Tibial nerve (tissue), 4 donors: ENCODE measurements at places on chromosomes 6 and 20.

GRCh38 chr20:44664131-44664530 is 12.6 kb upstream of the ADA start:
- no peak for DNase-seq

DNA sequence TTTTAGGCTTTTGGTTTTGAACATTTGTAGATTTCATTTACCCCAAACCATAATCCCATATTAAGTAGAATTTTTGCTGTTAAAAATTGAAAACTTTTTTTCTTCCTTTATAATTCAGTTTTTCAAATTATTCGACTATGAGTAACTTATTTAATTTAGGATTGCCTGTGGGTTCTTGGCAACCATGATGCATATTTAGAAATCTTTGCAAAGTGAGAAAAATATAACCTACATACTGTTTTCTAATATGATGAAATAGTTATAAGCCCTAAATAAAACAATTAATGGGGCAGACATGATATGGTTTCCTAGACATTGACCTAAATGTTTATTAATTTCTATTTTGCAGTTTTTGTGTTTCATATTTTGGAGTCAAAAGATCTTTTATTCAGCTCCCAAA is 23.6 kb downstream of the NEDD9 start:
- no peak for DNase-seq

DNA sequence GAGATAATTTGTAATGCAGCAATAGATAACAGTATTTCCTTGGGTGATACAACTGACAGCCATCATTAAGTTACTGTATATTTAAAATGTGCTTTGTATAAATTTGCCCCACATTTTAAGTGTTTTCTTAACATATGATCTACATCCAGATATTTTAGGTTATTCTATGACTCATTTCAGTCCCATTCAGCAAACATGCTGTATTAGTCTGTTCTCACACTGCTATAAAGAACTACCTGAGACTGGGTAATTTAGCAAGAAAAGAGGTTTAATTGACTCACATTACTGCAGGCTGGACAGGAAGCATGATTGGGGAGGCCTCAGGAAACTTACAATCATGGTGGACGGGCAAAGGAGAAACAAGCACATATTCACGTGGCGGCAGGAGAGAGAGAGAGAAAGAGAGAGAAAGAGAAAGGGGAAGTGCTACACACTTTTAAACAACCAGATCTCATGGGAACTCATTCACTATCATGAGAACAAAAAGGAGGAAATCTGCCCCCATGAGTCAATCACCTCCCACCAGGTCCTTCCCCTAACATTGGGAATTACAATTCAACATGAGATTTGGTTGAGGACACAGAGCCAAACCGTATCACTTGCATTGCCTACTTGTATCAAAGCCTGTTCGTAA is 9.6 kb upstream of the CHD6 start:
- no peak for DNase-seq

DNA sequence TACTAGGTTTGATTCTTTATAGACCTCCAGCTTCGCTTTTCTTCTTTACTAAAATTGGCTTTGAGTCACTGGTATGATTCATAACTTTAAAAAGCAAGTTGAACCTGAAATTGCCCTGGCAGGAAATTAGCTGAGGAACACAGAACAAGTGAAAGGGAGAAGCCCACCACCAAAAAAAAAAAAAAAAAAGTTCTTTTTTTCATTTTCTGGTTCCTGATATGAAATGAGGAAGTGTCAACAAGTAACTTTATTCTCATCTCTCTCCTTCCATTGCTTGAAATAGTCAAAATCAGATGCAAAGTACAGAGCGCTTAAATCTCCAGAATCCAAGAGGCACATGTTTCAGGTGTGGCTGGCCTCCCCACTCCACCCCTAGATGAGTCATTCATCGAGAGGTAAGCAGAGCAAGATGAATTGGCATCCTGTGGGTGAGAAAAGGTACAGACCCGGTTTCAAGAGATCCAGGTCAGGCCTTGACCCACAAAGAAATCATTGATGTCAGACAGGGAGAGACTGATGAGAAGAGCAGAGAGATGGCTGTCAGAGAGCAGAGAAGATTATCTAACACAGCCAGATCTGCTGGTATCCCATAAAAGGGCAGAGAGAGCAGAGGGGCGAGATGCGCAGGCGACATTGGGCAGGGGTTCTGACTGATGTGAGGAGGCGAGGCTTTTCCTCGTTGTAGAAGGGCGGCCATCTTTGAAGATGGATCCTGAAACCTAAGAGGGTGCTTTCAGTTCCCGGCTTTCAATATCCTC is 54.8 kb upstream of the MBOAT1 start:
- no peak for DNase-seq

DNA sequence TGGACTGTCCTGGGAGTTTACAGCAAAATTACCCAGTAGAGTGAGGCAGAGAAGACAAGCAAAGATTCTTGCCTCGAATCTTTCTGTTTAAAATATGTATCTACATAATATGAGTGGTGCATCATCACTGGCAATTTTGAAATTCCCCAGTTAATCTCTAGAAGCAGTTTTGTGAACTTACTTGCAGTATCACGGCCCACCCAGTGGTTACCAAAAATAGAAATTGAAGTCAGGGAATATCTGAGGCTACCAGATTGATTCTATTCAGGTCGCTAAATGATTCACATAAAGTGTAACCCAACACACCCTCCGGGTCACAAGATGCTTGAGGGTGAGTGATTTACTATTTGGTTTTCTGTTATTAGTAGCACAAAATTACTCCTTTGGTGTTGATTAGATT is 111.9 kb downstream of the PPP1R14C start:
- no peak for DNase-seq

DNA sequence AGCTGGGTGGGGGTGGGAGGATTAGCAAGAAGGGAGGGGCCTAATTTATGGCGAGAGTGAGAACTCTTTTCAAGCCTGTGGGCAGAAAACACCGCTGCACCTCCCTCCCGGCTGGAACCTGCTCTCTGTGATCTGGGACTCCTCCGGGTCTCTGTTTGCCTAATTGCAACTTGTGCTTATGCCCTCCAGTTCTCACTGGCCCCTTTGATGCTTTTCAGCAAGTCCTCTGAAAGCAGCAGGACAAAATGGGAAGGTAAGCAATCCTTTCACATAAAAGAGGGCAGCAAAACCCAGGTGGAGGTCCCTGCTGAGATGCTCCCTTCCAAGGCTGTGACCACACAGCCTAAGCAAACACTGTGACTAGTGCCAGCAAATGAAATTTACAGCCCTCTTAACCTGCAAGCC is 523.0 kb upstream of the FLRT3 start:
- DNase-seq: no peak

DNA sequence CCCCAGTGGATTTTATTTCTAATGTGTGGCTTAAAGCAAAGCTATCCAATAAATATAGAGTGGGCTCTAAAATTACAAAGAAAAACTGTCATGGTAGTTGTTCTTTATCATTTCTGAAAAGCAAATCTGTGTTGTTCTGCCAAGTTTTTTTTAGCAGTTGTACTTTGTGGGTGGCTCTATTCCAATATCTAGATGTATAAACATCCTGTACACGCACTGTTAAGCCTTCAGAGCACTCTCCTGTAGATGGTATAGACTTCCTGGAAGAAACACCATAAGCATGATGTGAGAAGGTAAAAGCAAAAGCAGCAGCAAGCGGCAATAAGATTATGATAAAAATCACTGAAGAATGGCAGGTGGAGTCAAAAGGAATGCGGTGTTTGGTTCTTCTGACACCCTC is 21.5 kb upstream of the TMEM30A start:
- DNase-seq: no peak

DNA sequence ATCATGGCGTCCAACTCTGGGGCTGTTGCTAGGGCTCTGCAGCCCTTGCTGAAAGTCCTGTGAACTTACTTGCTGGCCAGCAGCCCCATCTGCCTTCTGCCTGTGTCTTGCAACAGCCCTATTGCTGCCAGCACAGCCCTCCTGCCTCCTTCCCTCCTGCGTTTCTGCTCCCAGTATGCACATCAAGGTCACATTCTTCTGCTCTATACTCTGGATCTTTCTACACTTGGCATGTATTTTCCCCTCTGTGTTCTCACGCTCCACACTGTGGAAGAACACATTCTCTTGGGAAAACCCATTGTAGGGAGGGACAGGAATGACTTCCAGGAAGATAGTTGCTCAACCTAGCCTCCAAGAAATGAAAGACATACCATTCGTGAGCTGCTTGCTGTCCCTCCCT is 80.9 kb upstream of the PHACTR2 start:
- DNase-seq: no peak

DNA sequence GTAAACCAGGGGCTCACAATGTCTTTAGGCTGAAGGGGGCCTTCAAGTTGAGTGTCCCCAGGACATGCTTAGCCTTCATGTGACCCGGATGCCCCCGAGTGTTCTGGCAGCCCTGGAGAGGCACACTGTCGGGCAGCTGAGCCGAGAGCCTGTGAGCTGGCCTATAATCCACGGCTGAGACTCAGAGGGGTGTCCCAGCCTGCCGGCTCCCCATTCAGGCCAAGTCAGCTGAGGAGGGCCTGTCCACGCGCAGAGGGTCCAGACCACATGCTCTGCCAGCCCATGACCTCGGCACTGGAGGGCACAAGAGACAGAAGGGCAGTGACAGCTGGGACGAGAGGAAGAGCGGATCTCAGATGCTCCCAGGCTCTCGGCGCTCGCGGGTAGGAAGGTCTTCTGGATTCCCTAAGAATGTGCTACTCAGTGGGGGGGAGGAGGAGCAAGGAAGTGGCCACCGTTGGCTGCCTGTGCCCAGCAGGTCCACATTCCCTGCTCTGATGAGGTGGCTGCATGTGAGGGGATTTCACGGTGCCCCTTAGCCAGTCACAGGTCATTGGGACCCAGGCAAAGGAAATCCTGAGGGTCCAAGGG is 224.7 kb downstream of the NRN1 start:
- no peak for DNase-seq

GRCh38 chr6:83057705-83058321 is 7.8 kb downstream of the UBE3D start:
- DNase-seq: no peak

DNA sequence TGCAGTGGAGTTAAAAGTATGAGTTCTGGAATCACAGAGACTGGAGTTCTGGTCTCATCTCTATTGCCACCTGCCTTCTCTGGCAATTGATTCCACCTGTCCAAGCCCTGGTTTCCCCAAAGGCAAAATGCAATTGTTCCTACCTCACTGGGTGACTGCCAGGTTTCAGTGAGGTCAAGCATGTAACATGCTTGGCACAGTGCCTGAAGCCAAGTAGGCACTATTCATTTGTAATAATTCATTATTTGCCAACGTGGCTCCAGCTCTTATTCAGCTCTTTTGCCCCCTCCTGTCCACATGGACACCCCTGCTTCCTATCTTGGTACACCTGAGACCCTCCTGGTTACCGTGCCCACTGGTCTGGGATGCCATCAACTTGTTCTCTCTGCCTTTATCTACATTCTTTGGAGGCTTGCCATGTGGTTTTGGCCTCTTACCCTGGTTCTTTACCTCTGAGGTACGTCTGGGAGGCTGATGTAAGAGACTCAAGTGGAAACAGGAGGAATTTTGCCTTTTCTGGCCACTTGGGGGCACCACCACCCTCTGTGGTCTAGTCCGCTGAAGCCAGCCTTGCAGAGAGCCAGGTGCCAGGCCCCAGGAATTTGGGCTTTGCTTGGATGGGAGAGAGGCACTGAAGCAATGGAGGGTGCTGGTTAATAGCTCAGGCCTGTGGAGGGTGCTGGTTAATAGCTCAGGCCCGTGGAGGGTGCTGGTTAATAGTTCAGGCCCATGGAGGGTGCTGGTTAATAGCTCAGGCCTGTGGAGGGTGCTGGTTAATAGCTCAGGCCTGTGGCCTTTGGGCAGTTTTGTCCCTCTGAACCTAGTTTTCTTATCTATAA is 1.7 kb downstream of the KCNK15 start:
- DNase-seq: peak; percentile 86

- no peak for DNase-seq
These were observed 117.4 kb upstream of the GRIK2 start for GRCh38 chr6:101276066-101276465.

DNA sequence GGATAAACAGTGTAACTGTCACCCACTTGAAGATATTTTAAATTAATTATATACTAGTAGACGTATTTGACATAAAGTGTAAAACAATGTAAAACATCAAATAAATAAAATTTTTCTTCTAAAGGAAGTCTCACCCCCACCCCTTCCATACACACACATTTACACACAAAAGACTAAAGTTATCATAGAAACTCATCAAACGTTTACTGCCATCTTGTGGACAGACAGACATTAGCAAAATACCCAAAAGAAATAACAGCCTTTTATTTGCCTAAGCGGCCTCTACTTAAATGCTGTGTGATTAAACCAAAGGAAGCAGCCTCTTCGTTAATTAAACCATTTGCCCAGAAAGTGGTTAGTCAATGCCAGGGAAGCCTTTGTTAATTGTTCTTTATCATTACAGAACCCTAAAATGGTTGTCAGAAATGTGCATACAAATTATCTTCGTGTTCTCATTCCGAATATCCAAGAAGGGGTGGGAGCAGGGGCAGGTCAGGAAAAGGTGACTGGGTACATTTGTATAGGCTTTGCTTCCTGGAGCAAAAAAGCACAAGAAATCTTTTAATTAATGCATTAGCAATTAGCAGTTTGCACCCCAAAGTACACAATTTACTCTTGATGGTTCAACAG is 176.2 kb upstream of the SASH1 start:
- DNase-seq: peak; percentile 42

- no peak for DNase-seq
These were observed 5.1 kb downstream of the ACAT2 start for GRCh38 chr6:159766906-159767305.

GRCh38 chr6:34142061-34142998 is 3.6 kb downstream of the GRM4 start:
- no peak for DNase-seq

GRCh38 chr6:148086843-148087242 is 255.8 kb upstream of the SASH1 start:
- no peak for DNase-seq
